ENCODE measurements at places on chromosomes 2 and 18.

GRCh38 chr2:9408641-9409151 lies 14.6 kb downstream of the ITGB1BP1 start:
- no peak for DNase-seq

GRCh38 chr2:218853766-218854165 lies 5.8 kb upstream of the WNT6 start:
- no peak for DNase-seq

DNA sequence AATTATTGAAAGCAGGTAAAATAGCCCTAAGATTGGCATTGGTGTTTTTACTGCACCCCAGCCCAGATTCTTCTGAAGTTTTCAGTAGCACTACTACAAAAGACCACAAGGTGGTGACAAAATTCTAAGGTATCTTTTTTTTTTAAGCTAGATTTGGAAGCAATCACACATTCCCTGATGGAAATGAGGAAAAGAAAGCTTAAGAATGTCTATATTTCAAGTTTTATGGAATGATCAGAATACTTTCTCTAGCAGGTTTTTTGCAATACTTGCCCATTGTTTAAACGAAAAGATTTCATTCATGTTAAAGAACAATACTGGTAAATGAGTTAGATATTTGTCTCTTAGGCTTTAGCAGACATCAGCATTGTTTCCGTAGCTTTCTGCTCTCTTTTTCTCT lies 32.1 kb upstream of the ZNF638 start:
- DNase-seq = peak; percentile 40

GRCh38 chr2:236527159-236527630 lies 42.4 kb upstream of the ACKR3 start:
- DNase-seq = no peak

DNA sequence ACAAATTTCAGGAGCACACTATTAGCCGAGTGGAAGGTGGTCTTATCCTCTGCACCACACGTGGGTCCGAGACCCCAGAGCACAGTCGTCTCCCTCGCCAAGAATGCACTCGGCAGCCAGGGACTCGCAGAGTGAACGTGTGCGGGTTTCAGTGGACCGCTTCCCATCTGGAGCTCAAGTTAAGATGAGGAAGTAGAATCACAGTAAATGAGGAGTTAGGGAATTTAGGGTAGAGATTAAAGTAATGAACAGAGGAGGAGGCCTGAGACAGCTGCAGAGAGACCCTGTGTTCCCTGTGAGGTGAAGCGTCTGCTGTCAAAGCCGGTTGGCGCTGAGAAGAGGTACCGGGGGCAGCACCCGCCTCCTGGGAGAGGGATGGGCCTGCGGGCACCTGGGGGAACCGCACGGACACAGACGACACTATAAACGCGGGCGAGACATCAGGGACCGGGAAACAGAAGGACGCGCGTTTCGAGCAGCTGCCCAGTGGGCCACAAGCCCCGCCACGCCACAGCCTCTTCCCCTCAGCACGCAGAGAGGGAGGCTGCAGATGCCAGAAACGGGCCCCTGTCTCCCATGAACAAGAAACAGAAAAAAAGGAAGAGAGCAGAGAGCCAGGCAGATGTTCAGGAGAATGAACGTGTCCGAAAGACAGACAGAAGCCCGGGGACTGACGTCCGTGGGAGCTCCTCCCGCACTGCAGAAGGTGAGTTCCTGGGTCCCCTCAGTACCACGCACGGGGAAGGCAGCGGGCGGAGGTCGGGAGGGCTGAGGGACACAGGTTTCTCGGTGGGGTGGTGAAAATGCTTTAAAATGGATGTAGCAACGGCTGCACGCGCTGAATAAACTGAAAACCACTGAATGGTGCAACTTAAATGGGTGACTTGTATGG lies 5.4 kb upstream of the KCNG2 start:
- no peak for DNase-seq

DNA sequence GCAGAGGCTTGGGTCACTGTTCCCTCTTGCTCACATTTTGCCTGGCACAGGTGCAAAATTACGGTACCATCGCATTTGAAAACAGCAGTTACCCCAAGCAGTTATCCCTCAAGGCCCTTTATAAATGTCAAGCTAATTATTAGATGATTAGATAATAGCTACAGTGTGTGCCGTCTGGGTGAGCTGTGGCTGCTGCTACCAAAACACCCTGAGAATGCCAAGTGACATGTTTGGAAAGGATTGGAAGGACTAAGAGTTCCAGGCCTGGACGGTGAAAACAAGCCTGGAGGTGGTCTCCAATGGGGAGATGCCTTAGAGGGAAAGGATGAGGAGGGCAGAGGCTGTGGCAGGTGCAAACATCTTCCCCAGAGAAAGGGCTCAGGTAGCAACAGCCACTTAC lies 120.6 kb downstream of the CAPN13 start:
- no peak for DNase-seq

DNA sequence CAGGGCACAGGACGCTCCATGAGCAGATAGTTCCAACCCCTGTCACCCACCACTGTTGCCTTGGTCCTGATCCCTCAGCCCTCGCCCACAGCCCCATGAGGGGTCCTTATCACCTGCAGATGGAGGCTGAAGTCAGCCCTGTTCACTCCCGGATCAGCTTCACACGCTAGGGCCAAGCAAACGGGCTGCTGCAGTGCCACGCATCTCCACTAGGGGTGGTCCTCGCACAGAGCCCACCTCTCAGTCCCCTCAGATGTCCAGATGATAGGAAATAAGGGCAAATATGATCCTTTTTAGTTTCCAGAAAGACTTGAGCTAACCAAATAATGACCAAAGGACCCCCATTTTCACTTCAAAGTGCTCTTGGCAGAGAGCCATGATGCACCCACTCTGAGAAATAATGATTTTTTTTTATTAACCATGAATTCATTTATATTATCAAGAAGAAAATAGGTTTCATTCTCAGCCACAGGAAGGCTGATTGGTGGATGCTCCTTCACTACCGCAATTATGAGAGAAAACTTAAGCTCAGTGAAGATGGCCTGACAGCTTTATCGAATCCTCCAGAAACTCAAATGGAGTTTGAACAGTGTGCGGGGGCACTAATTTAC lies 71.9 kb upstream of the KLHL29 start:
- peak; percentile 39 for DNase-seq

DNA sequence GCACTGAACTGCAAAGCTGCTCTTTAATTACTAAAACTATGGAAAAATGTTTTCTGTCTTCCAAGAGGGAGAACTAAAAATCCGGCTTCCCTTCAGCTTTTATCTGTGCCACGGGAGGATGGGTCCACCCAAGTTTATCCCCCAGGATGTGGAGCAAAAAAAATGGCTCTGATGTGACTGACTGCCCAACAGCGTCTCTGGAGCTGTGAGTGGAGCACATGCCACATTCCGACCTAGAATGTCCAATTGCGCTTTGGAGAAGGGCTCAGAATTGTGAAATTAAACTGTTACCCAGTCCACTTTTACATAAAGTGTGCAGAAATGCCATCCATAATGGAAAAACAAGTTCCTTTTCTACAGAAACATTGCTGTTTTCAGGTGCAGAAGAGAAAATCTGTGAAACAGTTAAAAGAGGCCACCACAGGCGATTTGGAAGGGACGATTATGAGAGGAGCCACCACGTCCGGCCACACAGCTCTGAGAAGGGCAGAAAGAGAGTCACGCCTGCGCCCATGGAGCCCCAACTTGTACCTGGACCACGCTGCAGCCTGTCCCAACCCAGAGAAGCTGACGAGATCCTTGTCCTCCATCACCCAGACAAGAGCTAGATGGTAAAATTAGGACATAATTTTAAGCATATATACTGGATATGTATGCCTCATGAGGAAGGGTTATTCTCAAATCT lies 99.9 kb upstream of the TPO start:
- no peak for DNase-seq

DNA sequence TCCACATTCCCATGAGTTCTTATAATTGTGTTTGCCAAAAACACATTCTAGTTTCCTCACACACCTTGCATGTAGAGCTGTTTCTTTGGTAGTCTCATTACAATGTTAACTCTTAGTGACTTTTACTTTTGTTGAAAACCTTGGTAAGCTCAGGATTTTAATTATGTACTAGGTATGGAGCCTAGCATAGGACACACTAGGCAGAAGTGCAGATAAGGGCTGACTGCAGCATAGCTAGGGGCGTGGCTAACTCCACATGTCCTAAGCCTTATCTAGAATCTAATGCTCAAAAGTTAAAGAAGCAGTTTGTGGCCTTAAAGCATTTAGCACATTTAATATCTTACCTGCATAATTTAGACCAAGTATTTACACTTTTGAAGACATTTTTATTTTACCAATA lies 153.7 kb upstream of the FBXO11 start:
- no peak for DNase-seq

- no peak for DNase-seq
Measured at GRCh38 chr18:31072175-31072574, 29.6 kb upstream of the DSC3 start.

- no peak for DNase-seq
Measured at GRCh38 chr2:132875193-132875592, 205.2 kb upstream of the LYPD1 start.

GRCh38 chr2:67707896-67708295 lies 310.8 kb downstream of the ETAA1 start:
- DNase-seq = no peak

DNA sequence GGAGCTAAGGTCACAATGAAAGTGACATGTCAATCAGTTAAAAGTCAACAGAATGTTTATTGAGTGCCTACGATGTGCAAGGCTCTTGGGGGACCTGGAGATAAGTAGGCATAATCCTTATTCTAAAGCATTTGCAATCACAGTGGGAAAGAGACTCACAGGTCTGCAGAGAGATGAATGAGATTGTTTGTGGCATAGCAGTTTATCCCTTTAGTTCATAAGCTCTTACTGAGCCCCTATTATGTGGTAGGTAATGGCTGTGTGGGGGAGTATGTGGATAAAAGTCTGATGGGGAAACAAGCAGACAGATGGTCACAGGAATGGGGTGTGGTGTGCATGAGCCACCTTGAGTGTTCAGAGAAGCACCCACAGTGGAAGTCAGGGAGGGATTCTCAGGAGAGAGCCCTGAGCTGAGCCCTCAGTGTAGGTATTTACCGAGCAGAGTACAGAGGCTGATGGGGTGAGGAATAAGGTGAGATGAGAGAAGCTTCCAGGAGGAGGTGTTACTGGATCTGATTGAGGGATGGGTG lies 48.1 kb downstream of the EMILIN2 start:
- DNase-seq = no peak

DNA sequence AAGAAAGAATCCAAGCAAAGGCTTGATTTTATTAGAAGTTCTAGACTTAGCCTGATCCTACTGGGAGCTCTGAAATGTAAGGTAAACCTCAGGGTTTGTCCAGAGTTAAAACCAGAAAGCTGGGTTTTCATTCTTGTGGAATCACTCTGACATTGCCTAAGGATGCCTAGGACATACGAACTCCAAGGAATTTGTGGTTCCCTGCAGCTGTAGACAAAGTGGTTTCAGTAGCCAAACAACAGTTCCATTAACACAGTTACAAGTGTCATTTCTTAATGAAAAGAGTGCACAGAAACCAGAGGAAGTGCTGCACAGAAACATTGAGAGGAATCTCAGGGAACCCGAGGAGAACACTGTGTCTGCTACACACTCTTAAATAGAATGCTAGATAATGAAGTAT lies 221.4 kb upstream of the ST6GAL2 start:
- no peak for DNase-seq

DNA sequence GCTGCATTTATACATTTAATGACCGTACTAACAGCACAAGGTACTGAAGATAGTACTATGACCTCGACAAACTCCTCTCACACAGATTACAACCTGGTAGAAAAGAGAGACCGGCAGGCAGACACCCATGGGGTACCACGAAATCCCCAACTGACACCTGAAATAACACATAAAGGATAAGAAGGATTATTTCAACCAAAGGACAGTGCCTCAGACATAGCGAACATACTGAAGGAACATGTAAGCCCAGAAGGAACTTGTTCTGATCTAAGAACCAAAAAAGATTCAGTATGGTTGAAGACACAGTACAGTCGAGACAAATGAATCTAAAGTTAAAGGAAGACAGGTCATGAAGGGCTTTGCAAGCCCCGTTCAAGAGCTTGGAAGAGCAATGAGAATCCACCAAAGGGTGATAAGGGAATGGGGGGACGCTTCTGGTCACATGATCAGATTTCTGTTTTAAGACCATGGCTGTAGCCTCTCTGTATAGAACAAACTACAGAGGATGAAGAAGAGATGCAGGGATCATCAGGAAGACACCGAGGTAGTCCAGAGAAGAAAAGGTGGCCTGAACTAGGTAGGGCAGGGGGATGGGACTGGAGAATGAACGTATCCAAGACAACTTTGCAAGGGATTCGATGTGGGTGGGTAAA lies 902 bp downstream of the MCFD2 start:
- no peak for DNase-seq

- no peak for DNase-seq
Measured at GRCh38 chr2:3492951-3493614, 26.2 kb downstream of the ADI1 start.

DNA sequence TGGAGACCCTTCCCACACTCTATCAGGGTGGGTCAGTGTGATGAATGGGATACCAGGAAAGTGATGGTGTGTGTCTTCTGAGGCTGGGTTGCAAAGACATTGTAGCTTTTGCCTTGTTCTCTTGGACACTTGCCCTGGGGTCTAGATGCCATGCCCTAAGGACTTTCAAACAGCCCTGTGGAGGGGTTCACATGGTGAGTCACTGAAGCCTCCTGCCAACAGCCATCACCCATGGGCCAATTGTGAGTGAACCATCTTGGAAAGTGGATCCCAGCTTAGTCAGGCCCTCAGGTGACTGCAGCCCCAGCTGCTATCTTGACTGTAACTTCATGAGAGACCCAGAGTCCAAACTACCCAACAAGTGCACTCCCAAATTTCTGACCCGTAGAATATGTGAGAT lies 25.8 kb upstream of the IGFBP5 start:
- no peak for DNase-seq

- DNase-seq = no peak
Measured at GRCh38 chr18:47506897-47507296, 255.4 kb upstream of the SKOR2 start.

DNA sequence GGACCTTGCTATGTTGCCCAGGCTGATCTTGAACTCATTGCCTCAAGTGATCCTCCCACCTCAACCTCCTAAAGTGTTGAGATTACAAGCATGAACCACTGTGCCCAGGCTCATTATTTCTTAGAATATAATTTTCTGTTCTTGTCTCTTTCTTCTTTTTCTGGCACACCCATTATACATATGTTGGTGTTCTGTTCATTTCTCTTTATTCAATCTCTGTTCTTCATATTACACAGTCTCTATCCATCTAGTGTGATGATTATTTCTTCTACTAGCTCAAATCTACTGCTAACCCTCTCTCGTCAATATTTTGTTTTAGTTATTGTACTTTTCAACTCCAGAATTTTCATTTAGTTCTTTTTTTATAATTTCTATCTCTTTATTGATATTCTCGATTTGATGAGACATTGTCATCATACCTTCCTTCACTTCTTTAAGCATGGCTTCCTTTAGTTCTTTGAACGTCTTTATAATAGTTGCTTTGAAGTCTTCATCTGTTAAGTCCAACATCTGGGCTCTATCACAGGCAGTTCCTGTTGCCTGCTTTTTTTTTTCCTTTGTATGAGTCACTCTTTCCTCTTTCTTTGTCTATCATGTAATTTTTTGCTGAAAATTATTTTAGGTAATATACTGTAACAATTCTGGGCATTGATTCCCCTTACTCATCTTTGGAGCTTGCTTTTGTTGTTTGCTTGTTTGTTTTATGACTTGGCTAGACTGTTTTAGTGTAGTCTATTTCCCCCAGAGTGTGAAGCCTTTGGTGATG lies 196.4 kb upstream of the NABP1 start:
- no peak for DNase-seq

Data from HTR-8/SVneo (cell line).